ENCODE measurements at places on chromosomes 12 and 14.

DNA sequence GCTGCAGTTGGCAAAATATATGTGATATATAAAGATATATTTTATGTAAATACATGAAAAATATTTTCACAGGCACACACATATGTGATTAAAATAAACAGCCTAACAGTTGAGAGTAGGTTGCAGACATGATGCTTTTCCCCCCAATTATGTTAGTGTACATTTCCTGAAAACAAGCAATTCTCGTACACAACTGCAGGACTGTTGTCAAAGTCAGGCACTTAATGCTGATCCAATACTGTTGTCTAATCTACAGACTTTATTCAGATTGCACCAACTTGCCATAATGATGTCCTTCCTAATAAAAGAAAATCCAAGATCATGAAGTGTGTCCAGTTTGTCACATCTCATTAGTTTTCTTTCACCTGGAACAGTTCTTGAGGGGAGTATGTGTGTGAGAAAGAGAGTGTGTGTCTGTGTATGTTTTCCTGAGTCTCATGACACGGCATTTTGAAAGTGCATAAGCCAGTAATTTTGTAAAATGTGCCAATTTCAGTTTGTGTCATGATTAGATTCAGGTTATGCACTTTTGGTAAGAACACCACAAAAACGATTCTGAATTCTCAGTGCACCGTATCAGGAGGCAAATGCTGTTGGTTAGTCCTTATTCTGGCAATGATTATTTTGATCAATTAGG is 16.5 kb upstream of the SEL1L start:
- DNase-seq = no peak
- peaks cover 6% of the 10 kb centered on the region for H3K4me1 ChIP-seq
- peaks cover 9% of the 10 kb centered on the region for H3K27me3 ChIP-seq

DNA sequence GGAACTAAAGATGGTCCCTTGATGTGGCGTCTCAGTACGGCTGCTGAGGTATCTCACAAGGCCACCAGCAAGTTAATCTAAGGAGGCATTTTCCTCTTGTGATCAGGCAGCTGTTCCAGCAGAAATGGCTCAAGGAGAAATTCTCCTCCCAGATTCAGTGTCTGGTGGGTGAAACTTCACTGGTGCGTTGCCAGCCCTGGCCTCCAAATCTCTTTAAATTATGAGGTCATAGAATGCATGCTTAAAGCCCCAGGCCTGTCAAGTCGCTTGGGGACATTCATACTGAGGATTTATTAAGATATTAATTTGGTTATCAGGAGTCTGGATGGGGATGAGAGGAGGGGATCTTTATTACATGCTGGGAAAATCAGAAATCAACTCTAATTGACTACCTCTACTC is 72.9 kb downstream of the PPP2R5C start:
- H3K36me3 ChIP-seq = peaks cover 22% of the 10 kb centered on the region
- no peaks in the 10 kb centered on the region for H3K27me3 ChIP-seq
- DNase-seq = no peak
- H3K4me3 ChIP-seq = no peak overlapping the region
- H3K27ac ChIP-seq = no peak overlapping the region
- peaks cover 33% of the 10 kb centered on the region for H3K4me1 ChIP-seq

DNA sequence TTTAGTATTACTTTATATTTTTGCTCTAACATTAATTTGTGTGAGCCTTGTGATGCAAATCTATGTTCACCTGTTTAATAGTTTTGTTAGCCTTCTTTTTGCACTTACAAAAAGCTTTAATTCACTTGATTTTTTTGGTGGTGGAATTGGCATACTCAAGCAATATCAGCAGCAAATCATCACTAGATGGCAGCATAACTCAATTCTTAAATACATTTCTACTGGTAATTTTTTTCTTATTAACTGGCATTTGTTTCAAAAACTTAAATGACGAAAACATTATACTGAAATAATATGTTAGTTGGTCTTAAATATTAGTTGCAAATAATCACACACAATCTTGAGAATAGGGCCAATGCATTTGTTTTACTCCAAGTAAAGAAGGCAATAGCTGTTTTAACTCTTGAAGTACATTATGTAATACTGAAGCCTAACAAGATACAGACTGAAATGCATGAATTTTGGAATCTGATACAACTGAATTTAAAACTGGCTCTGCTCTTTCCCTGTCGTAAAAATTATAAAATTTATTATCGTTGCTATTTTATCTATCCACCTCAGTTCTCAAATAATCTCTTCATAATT is 151.5 kb downstream of the ATXN7L3B start:
- no peak overlapping the region for H3K27ac ChIP-seq
- no peak overlapping the region for H3K4me3 ChIP-seq
- no peak for DNase-seq
- no peaks in the 10 kb centered on the region for H3K36me3 ChIP-seq
- H3K4me1 ChIP-seq = no peaks in the 10 kb centered on the region

DNA sequence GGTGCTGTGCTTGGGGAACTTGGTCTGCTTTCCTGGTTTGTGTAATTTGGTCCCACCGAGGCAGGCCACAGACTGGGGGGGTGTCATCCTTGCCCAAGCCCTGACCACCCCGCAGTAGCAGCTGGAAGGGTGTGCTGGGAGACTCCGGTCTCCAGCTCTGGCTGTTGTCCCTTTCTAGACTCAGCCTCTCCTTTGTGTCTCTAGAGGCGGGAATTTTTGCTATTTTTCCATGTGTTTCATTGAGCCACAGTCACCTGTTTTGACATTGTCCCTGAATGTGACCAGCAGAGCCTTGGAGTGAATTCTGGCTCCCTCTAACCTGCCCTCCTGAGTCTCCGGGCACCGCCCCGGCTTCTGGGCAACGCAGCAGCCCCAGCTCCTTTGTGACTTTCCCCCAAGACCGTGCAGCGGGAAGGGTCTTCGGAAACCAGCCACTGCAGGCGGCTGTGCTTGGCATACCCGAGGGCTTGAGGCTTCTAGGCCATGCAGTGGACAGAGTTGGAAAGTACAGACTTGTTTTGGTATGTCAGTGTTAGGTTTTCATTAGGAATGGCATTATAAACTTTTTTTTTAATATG is 98.6 kb downstream of the TNFAIP2 start:
- DNase-seq = no peak
- no peak overlapping the region for H3K4me3 ChIP-seq
- H3K27ac ChIP-seq = no peak overlapping the region
- peaks cover 44% of the 10 kb centered on the region for H3K27me3 ChIP-seq
- H3K4me1 ChIP-seq = no peaks in the 10 kb centered on the region

DNA sequence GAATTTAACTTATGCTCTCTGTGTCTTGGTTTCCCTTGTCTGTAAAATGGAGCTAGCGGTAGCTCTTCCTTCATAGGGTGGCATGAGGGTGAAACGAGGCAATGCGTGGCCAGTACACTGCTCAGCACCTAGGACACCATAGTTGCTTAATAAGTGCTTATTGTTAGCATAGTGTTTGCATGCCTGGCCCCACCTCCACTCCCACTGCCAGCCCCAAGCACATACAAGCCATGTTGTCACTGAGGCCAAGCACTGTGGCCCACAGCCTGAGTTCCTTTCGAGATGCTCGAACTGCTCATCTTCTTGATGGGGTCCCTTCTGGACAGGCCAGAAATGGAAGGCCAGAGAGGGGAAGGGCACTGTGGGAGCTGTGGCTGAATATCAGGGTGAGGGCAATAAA is 839 bp downstream of the FICD start:
- peak overlapping the region; percentile 88 for H3K27ac ChIP-seq
- peaks cover 10% of the 10 kb centered on the region for H3K36me3 ChIP-seq
- no peaks in the 10 kb centered on the region for H3K27me3 ChIP-seq

- DNase-seq = no peak
- H3K4me3 ChIP-seq = no peak overlapping the region
- H3K27me3 ChIP-seq = peaks cover 12% of the 10 kb centered on the region
- no peaks in the 10 kb centered on the region for H3K4me1 ChIP-seq
- no peak overlapping the region for H3K27ac ChIP-seq
- no peaks in the 10 kb centered on the region for H3K36me3 ChIP-seq
Measured at GRCh38 chr12:5102806-5103205, 59.1 kb downstream of the KCNA5 start.

GRCh38 chr12:79121486-79121885 is 256.9 kb downstream of the SYT1 start:
- no peaks in the 10 kb centered on the region for H3K4me1 ChIP-seq
- H3K36me3 ChIP-seq = no peaks in the 10 kb centered on the region
- no peak for DNase-seq
- H3K4me3 ChIP-seq = no peak overlapping the region

DNA sequence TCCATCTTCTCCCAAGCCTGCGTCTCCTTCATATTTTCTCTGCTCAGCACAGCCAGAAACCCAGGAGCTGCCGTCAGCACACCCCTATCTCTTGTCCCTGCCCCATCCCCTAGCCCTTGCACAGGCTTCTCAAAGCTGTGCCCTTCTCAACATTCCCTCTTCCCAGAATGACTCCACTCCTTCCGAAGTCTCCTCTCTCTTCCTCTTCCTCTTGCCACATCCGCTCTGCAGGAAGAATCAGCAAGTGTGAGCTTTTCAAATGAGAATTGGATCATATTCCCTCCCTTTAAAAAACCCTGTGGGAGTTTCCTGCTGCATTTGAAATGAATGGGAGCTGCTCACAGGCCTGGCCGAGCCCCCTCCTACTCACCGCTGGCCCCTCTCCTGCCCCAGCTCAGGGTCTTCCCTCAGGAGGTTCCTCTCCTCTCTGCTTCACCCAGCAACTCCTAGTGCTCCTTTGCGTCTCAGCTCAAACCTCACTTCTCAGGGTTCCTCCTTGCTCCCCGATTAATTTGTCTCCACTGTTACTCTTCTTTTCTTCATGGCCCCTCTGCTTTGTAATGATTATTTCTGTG is 528.5 kb upstream of the CCDC196 start:
- no peak for DNase-seq
- H3K4me1 ChIP-seq = peaks cover 24% of the 10 kb centered on the region
- H3K27ac ChIP-seq = no peak overlapping the region
- H3K36me3 ChIP-seq = peaks cover 2% of the 10 kb centered on the region
- no peak overlapping the region for H3K4me3 ChIP-seq
- H3K27me3 ChIP-seq = peaks cover 2% of the 10 kb centered on the region

DNA sequence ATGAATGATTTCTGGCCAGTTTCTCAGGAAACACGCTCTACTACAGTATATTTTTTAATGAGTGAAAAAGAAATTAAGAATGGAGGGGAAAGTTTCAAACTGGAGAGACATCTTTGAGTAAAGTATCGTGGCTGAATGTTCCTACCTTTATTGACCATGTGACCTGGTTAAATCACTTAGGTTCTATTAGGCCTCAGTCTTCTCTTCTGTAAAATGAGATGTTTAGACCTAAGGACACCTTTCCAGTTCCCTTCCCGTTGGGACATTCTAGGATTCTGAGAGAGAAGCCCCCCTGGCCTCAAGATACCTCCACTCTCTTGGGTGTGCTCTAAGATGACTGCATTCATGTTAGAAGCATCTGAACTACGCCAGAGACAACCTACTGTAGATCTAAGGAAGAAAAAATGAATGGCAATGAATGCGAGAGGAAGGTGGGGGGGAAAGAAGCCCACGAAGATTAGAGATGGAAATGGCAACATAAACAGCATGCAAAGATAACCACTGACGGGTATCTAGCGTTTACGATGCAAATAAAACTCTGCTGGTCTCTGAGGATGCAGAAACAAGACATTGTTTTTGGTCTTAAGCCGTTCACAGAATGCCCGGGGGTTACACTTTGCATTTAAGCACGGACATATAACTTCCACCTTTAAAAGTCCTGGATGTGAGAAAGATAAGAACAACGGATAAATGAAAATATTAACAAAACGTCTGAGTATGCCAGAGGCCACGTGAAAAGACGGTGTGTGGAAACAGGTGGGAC is 599 bp upstream of the CPSF6 start:
- DNase-seq = no peak
- H3K4me1 ChIP-seq = peaks cover 39% of the 10 kb centered on the region
- H3K4me3 ChIP-seq = peak overlapping the region; percentile 79
- no peaks in the 10 kb centered on the region for H3K27me3 ChIP-seq
- peaks cover 4% of the 10 kb centered on the region for H3K36me3 ChIP-seq
- H3K27ac ChIP-seq = peak overlapping the region; percentile 88

DNA sequence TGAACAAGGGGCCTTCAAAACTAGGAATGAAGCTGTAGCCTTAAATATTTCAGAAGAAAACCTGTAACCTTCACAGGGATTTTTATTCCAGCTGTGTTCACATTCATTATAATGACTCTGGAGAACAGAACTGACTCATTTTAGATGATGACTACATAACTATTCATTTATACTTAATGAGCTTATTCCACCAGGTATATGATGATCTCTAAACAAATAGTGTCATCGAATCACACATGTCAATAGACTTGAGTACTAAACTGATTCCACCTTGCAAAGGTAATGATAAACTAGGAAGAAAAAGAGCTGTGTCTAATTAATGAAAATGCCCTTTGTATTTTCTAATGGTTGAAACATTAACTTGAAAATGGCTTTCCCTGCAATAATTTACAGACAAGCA is 433.2 kb downstream of the PDZRN4 start:
- H3K36me3 ChIP-seq = no peaks in the 10 kb centered on the region
- no peak overlapping the region for H3K27ac ChIP-seq
- DNase-seq = no peak
- H3K4me3 ChIP-seq = no peak overlapping the region

DNA sequence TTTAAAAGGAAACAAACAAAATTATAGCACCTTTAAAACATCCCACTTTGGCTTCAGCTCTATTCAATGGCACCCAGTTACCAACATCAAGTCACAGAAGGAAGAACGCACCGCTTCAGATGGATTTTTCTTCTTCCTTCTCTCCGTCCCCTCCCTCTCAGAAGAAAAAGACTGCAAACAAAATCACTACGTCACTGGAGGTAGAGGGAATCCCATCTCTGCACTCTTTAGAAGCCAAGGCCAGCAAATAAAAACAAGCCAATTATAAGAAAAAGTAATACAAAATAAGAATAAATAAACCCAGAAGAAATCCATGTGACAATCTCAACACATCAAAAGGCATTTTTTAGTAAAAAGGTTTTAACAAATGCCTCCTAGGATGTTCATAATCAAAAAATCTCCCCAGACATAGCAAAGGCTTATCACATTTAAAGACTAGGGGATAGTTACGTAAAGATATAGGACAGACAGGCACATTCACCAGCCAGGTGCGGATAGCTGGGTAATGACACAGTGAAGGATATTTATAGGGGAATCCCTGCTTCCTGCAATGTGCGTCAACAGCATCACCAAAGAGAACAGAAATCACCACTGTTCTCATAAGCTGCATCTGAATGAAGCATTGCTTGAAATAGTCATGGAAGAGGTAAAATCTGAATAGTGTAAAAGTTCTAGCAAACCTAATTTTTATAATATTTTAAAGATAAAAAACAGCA is 89.4 kb downstream of the R3HDM2 start:
- H3K4me3 ChIP-seq = no peak overlapping the region
- no peak for DNase-seq
- peaks cover 39% of the 10 kb centered on the region for H3K36me3 ChIP-seq
- peaks cover 11% of the 10 kb centered on the region for H3K4me1 ChIP-seq

- DNase-seq = no peak
- H3K4me1 ChIP-seq = peaks cover 20% of the 10 kb centered on the region
- no peaks in the 10 kb centered on the region for H3K27me3 ChIP-seq
Measured at GRCh38 chr14:24465805-24466204, 23.2 kb upstream of the SDR39U1 start.

DNA sequence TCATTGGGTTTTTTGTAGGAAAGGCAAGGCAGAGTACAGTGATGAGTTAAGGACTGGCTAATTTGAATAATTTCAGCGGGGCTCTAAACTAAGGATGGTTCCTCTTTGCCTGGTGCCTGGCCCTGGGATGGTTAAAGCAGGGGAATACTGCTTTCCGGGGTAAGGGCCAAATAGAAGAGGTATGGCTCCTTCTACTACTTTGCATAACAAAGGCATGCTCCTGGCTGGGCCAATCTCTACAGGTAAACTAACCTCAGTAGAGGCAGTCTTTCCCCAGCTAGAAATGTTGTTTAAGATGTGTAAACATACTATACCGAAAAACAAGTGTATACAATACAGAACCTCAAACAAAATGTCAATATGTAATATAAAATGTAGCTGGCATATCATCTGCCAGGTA is 1239.0 kb downstream of the SLC16A7 start:
- H3K4me3 ChIP-seq = no peak overlapping the region
- H3K4me1 ChIP-seq = no peaks in the 10 kb centered on the region
- H3K36me3 ChIP-seq = no peaks in the 10 kb centered on the region

Measured in activated naive CD8-positive, alpha-beta T cell treated with anti-CD3 and anti-CD28 coated beads, Interleukin-2, amount 10 ng/mL, durations not matched to agents 7 days and 5 days (primary cell).